ENCODE measurements at places on chromosomes 2 and 18.

GRCh38 chr18:77061946-77062517, 70.6 kb downstream of the MBP start:
- DNase-seq: peak; percentile 10

DNA sequence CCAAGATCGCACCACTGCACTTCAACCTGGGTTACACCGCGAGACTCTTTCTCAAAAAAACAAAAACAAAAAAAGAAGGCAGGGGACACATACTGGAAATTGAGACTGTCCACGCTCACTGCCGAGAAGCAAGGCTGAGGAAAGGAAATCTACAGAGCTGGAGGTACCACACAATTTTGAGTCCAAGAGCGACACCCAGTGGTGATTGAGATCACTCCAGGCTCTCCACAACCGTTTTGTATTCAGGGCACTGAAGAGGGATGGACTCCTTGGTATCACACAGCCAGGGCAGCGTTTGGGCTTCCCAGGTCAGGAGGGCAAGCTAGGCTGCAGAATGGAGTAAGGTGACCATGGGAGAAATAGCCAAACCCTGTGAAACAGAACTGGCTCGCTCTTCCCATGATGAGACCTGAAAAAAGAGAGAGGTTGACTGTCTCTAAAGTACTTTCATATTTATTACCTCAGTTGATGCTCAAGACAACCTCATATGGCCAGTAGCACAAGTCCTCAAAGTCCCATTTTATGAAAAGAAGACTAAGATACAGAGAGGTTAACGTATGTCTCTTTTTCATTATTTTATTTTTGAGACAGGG, 74.5 kb upstream of the YPEL5 start:
- peak; percentile 70 for DNase-seq

GRCh38 chr18:25341831-25342230, 10.1 kb downstream of the ZNF521 start:
- DNase-seq: no peak

DNA sequence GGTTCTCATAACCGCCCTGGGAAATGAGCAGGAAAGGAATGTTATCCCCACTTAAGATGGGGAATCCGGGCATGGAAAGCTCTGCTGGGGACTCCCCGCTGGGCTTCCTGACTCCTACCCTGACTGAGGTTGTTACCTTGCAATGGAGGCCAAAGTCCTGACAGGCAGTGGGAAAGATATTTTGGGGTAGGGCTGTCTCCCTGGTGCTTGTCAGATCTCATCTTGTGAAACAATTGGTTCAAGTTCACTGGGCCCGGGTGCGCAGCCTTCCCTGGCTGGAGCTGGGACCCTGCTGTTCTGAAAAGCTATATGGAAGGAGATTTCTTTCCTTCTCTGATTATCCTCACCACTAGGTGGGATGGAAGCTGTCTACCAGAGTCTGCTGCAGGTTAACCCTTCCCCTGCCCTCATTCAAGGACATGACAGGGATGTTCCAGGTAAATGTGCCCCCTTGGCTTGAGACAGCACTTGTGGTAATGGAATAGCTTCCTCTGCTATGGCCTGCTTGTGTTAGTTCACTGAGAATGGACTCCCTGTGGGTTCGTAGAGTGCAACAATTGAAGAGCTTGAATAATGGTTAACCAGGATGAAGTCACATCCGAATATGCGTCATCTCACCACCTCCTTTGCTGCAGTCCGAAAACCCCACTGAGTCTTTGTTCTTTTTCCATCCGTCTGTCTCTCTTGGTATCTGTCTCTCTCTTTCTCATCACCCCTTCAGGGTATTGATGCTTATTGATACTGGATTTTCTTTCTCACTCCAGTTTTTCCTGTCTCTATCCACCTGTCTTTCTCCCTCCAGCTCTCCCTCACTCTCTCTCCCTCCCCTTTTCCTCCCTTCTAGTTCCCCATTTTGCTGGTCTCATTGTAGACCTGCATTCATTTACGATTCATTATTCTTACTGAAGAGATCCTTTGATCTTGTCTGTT, 67.8 kb upstream of the EPAS1 start:
- DNase-seq: no peak

- no peak for DNase-seq
Measured at GRCh38 chr2:181872178-181872577, 19.4 kb upstream of the ITPRID2 start.

- no peak for DNase-seq
Measured at GRCh38 chr2:9748577-9748976, 94.7 kb upstream of the TAF1B start.

GRCh38 chr2:12045864-12046291, 299.4 kb downstream of the LPIN1 start:
- peak; percentile 8 for DNase-seq

DNA sequence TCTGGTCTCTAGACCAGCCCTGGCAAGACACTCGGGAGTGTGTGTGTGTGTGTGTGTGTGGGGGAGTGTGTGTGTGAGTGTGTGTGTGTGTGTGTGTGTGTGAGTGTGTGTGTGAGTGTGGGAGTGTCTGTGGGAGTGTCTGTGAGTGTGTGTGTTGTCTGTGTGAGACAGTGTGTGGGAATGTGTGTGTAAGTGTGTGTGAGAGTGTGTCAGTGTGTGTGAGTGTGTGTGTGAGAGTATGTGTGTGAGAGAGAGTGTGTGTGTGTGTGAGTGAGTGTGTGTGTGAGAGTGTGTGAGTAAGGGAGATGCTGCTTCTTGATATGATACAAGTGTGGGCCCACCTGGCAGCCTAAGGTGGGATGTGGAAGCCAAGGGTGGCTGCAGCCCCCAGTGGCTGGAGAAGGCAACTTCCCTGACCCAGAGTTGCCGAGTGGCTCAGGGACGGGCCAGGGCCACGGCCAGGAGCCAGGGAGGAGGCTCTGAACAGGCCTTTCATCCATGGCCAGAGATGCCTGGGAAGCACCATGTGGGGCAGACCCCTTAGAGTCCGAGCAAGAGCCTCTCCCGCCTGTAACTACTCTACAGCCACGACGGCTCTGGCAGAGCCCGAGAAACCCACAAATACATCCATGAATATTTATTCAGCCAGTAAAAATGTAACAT, 159.3 kb upstream of the MYCN start:
- no peak for DNase-seq

DNA sequence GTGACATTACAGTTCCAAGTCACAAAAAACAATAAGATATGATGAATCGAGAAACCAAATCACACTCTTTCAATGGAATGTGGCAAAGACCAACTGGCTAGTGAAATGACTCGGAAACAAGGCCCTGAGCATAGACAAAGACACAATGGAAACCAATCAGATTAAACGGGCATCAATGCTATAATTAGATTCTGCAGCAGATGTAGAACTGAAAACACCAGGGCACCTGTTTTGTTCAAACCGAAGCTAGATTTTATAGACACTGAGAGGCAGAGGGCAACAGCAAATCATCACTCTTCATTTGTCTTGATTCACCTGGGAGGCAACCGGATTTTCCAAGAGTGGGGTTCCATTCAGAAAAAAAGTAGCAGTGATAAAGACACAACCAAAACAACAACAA, 92.8 kb upstream of the BARD1 start:
- no peak for DNase-seq

GRCh38 chr2:100321866-100322820, at the start of gene LONRF2:
Gene LONRF2 (minus strand): TSS chr2:100322501. CDS start chr2:100322093, 408 bp downstream.
- peak; percentile 69 for DNase-seq

DNA sequence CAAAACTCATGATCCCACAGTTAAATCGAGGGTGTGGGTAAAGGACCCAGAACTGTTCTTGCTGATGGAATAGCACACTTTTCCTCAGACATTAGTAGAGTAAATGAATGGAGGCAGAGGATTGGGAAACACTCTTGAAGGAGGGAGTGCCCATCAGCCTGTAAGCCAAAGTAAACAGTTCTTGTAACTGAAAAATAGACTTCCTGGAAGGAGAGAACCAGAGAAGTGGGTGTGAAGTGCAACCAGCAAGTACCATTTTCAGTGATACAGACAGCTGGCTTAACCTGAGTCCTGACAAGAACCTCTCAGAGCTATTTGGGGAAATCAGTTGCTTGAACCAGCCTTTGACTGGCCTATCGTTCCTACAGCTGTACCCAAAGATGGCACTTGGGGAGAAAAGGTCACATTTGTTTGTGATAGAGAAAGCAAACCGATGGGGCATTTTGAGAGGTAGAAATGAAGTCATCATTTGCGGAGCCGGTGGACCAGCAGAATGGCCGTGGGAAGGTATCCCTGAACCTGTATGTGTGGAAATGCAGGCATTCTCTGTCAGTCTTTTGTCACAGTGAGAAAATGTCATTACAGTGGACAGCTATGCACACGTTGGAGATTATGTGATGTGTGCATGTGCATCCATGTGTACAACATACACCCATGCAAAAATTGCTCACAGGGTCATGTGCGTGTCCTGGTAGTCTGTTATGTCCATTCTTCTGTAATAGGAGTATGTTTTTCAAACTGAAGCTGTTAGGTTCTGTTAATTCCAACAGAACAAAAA, 17.8 kb downstream of the CRIM1 start:
- no peak for DNase-seq

GRCh38 chr2:47675196-47675825, 107.6 kb upstream of the MSH6 start:
- DNase-seq: no peak

DNA sequence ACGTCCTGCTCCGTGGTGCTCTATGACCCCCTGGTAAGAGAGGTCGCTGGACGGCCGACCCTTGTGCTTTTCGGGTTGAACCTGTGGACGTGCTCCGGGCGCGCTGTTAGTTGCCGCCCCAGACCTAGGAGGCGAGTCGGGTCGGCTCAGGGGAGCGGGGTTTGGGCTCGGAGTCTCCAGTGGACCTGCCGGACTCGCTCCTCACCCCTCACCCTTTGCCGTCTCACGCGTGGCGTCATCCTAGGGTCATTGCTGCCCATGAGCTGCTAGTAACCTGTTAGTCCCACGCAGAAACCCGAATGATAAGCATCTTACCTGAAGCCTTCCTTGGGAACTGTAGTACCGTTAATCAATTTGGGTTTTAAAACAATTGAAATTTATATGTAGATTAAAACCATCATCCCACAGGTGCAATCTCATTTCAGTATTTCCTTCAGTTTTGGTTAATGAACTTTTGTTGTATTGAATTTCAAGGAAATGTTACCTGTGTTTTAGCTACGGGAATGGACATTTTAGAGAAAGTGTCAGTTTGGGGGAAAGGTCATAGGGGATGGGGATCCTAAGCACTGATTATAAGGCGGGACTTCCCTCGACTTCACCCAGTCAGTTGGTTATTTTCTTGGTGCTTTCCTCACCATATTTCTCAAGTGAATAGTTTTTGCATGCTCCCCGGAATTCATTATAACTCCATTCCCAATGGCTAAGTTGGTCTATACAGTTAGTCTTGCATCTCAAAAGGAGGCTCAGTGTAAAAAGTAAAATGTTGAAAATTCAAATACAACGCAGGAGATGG, 536 bp downstream of the ELP2 start:
- DNase-seq: no peak

DNA sequence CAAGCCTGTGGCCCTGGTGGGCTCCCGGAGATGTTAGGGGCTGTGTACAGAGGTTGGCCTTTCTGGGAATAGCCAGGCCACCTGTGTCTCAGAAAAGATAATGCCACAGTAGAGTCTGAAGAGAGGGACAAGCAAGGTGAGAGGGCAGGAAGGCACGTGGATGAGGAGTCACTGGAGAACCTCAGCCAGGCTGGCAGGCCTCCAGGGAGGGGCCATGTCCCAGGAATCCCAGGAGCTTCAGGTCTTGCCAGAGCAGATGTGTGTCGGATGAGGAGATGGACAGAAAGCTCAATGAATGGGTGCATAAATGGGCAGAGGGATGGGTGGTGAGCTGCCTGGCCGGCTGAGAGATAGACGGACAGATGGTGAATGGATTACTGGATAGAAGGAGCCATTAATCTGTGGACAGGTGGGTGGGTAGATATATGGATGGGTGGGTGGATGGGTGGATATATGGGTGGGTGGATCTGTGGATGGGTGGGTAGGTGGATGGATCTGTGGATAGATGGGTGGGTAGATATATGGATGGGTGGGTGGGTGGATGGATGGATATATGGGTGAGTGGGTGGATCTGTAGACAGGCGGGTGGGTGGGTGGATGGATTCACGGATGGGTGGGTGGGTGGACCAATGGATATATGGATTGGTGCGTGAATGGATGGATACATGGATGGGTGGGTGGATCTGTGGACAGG, 7.9 kb upstream of the OTOF start:
- no peak for DNase-seq

GRCh38 chr2:213015387-213016165, 135.8 kb downstream of the IKZF2 start:
- DNase-seq: no peak

GRCh38 chr2:74005786-74006185, 21.1 kb downstream of the TET3 start:
- no peak for DNase-seq

DNA sequence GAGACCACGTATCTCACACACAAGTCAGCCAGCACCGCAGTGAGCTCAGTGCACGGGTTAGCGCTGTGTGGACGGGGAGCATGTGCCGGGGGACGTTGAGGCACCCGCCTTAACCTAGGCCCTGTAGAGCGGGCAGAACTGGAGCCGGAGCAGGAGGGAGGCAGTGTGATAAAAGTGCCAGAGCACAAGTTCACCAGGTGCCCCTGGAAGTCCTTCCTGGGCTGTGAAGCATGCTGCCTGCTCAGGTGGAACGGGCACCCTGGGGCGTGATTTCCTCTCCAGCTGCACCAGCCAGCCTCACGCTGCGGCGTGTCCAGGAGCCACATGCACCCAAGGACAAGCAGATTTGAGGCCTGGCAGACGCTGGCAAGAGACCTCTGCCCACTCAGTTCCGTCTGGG, 50.3 kb downstream of the ITGB1BP1 start:
- DNase-seq: peak; percentile 37

DNA sequence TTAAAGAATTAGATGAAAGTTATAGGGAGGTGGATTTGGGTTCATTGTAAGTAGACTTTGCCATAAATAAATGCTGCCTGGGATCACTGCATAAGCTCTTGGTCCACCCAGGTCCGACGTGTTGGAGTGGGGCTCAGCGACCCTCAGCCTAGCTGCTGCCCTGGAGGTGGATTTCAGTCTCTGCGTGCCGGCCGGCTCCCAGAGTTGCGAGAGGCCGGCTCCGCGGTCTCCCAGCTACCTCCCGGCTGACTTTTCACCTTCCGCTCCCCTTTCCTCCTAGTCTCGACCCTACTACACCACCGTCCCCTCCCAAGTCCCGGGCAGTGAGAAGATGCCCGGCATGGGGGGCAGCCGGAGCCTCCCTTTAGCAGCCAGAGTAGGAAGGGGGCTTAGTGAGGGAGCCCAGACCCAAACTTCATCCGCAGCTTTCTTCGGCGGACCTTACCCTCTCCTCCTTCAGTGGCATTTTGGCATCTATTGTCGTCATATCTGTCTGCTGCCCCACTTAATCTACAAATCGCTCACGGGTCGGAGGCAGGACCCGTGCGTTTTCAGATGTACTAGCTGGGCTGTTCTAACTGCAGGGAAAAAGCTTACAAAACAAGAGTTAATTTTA, 8.1 kb downstream of the EMX1 start:
- no peak for DNase-seq

DNA sequence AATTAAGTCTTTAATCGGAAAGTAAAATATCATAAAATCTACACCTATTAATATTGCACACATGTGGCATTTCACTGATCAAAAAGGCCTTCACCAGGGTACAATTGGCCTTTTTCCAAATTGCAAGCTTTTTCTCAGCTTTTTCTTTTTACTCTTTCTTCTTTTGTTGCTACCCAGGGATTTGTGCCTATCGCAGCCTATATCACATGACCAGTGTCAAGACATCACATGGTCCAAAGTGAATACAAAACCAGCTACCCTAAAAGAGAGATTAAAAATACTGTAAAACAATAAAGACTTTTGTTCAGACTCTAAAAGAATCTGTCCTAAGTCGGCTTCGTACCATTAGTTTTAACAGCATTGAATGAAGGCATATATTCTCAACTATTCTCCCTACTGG, 15.0 kb upstream of the OTX1 start:
- no peak for DNase-seq

GRCh38 chr18:35239314-35239713, 1.5 kb upstream of the ZNF397 start:
- DNase-seq: no peak

Data from G401 (cell line).